ENCODE measurements at places on chromosomes 11 and 22.

DNA sequence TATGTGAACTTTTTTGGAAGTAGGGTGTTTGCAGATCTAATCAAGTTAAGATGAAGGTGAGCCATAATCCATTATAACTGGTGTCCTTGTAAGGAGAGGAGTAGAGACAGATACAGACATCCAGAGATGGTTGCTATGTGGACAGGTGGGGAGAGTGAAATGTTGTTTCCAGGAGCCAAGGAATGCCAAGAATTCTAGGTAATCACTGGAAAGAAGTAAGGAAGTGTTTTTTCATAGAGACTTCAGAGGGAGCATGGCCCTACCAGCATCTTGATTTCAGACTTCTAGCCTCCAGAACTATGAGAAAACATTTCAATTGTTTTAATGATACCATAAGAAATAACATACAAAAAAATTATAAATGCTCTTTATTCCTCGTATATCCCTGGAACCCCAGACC is 320.5 kb upstream of the ANO3 start:
- DNase-seq: no peak

GRCh38 chr22:17228725-17229126 is 9.5 kb upstream of the ADA2 start:
- no peak for DNase-seq

DNA sequence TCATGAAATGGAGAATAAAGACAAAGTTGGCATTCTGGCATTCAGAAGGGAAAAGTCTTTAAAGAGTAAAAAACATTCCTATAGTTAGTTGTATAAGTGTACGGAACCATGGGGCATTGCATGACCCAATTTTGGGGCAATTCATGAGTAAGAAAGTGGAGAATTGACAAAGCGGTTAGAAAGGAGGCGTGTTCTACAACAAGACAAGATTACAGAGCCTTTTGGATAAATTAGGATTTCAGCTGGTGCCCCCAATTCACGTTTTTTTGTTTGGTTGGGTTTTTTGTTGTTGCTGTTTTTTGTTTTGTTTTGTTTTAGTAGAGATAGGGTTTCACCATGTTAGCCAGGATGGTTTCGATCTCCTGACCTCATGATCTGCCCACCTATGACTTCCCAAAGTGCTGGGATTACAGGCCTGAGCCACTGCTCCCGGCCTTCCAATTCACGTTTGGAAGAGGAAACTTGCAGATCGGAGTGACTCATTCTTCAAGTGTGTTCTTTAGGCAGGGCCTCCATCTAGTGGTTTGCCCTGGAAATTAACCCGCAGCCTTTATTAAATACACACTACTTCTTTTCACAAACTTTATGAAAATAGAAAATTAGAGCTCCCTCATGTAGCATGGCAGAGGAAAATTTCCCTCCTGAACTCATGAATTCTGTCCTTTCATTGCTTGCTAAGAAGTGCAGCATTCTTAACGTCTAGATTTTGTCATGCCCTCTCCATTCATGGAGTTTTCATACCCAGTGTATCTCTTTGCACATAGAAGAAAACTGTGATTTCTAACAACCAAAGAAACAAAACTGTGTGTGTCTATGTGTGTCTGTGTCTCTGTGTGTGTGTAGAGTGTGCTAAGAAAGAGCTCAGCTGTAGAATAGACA is 118.1 kb downstream of the BBOX1 start:
- peak; percentile 3 for DNase-seq

DNA sequence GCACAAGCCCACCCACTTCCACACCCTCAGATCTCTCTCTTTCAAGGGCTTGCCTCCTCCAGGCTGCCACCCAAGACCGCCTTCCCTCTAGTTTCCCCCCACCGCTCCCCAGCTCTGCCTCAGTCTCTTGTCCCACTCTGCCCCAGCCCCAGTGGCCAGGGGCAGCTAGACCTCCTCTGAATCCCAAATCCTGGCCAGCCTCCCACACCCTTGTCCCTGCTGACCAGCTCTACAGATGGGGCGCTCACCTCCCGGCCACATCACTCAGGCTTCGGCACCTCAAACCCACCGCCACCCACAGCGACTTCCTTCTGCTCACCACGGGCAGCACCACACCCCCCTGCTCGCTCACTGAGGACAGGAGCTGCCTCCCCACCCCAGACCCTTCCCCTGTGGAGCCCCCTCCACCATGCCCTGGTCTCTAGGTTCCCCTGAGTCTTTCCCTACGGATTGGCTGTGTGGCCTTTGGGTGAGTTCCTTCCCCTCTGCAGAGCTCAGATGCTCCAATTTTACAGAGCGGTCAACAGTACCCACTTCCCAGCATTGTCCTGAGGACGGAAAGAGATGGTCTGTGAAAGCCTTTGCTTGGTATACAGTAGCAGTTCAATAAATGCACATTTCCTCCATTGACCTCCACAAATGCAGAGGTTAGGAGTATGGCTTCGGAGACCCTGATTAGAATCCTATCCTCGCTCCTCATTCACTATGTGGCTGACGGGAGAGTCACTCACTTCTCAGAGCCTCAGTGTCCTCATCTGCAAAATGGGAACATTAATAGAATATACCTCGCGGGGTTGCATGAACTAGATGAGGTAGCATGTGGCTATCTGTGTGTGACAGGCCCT is 11.5 kb upstream of the SPI1 start:
- DNase-seq: no peak

GRCh38 chr11:64322925-64323260 is 5.0 kb downstream of the PRDX5 start:
- DNase-seq: no peak

- DNase-seq: no peak
Observed at GRCh38 chr11:31628111-31628510, 118.5 kb downstream of the ELP4 start.
